Activated CD4-positive, alpha-beta T cell treated with anti-CD3 and anti-CD28 coated beads, Interleukin-2, amount 10 ng/mL, durations not matched to agents 7 days and 5 days (primary cell): ENCODE measurements at places on chromosomes 4 and X.

DNA sequence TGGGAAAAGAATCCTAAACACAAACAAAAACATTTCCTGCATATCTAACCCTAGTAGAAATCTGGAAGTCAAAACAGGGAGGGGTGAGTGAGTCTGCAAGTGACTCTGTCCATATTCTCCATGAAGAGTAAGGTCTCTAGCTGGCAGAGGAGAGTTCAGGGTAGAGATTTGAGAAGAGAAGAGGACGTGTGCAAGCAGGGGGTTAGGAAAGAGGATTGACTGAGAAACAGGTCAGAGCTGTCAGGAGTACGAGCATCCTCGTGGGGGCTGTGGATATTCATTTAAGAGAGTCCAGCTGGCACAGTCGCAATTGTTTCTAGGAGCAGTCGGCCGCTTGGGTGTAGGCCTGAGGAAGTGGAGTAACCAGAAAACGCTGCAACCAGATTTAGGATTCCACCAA lies 27.9 kb downstream of the PROM1 start:
- no peak for DNase-seq

GRCh38 chr4:174401471-174402130 lies 117.9 kb downstream of the CEP44 start:
- DNase-seq, result no peak

GRCh38 chrX:16957751-16958150 lies 11.3 kb downstream of the REPS2 start:
- no peak for DNase-seq

DNA sequence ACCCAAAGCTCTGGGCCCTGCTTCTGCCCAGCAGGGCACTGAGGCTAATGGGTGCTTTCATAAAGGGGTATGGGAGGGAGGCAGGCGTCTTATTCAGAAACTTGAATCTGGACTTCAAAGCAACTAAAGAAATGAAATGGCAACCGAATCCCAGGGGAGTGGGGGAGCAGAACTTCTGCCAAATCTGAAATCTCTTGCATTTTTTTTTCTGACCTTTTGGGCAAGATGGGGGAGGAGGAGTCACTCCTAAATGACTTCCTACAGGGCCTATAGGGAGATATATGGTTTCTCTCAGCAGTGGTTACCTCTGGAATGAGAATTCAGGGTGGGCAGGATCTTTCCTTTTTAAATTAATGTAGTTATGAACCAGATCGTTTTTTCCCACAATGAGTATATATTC lies 30.6 kb upstream of the KIAA1210 start:
- no peak for DNase-seq

DNA sequence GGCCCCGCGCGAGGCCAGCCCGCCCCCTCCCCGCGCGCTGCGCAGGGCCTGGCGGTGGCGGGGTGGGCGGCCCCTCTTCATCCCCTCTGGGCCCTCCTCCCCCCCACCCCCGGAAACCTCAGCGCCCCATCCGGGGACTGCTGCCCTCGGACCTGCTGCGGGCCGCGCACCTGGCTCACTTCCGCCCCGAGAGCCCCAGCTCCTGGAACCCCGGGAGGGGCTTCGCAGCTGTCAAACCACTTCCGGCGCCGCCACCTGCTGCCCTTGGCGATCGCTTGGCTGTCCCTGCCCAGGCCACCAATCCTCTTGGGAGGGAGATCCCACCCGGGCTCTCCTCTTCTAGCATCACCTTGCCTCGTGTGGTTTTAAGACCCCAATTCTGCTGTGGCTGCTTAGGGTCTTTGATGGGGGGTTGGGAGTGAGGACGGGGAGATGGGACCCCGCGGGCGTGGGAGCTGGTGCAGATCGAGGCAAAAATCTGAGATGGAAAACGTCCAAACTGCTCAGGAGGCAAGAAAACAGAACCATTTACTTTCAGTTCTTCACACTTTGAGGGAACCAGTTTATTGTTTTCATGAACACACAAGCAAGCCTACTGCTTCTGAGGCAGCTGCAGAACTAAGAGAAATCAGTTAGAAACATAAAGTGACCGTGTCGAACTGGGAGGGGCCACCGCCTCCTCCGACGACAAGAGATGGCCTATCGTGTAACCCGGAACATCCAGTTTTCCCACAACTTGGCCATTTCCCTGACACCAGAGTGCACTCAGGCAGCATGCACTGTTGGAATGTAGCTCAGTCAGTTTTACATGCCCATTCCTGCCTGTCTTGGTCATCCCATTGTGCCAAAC lies 754 bp downstream of the MTMR1 start:
- DNase-seq, result peak; percentile 80

GRCh38 chrX:81729269-81729777 lies 527.4 kb downstream of the SH3BGRL start:
- no peak for DNase-seq

- no peak for DNase-seq
Measured at GRCh38 chrX:118596390-118596789, 100.8 kb downstream of the DOCK11 start.

DNA sequence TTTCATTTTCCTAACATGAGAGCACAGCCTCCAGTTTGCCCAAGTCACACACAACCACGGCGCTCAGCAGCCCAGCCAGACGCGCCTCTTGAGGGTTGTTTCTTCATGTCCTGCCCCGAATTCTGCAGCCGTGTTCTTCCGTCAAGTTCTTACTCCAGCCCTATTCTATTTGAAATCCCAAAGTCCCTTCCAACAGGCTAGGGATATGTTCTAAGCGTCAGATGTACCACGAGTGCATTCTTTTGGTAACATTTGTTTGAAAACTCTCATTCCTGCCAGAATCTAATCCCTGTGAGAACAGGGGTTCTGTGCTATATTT lies 23.1 kb downstream of the ACSL1 start:
- DNase-seq, result no peak

GRCh38 chr4:20752641-20753040 lies 52.4 kb downstream of the PACRGL start:
- DNase-seq, result no peak

GRCh38 chr4:147950841-147951240 lies 219.0 kb downstream of the ARHGAP10 start:
- no peak for DNase-seq

DNA sequence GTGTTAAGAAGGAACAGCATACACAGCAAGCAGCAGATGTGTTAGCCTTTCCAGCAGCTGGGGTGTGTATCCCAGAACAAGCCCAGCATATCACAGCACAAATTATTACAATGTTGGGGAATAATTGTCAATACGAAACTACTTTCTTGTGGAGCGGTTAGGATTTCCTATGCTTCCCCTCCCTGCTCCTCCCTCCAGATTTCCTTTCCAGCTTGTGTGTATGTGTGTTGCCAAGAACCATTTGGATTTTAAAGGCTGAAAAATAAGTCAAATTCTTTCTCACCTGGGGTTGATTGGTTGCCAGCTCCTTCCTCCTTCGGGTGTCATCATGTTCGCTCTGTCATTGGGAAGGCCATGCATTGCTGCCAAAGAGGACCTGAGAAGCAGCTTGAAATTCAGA lies 178.2 kb upstream of the FRMPD4 start:
- no peak for DNase-seq

DNA sequence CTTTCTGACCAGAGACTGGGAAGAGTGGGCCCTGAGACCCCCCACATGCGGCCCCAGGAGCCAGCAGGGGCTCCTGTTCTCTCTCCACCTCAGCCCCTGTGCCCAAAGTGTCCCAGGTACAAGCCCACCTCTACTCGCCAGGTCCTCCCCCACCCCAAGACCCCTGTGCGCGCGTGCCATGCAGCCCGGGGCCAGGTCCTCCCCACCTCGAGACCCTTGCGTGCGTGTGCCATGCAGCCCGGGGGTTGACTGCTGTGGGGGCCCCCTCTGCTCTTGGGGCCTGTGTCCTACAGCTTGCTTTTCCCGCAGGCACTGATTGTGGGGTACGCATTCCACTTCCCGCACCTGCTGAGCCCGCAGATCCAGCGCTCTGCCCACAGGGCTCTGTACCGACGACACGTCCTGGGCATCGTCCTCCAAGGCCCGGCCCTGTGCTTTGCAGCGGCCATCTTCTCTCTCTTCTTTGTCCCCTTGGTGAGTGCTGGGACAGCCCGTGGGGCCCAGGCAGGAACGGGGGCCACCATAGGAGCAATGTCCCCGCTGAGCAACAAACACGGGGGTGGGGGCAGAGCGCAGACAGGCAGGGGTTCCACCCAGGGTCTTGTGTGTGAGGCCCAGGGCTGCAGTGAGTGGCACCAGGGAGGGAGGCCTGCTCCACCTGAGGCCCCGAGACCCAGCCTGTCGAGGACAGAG lies 20.3 kb downstream of the DGKQ start:
- no peak for DNase-seq

- no peak for DNase-seq
Measured at GRCh38 chr4:55765070-55765469, 54.5 kb upstream of the EXOC1L start.

GRCh38 chr4:186771624-186772023 lies 48.0 kb upstream of the FAT1 start:
- DNase-seq, result no peak

DNA sequence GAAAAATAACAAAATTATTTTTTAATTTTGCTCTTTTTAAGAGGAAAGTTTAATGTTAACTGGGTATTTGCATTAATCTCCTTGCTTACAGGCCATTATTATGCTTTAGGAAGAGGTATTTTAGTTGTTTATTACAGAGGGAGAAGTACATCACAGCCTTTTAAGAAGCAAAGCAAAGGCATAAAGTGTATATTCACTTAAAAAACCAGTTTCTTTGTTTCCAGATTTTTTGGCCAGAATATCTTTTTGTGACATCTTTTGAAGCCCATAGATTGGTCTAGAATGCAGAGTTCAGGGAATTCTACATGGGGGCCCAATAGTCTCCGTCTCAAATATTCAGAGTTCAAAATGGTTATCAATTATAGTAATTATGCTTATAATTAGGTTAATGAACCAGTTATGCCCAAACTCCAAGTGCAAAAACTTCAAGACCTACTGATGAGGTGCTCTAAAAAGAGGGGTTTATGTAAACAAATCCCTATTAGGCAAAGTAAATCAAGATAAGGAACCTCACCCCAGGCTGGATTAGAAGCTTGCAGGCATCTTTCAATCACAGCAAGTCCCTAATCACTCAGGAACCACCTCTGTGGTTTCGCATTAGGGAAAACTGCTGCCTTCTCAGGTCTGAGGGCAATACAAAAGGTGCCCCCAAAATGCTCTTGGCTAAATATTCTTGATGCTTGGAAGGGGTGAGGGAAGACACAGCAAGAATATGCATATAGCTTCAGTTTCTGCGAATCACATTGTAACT lies 1.4 kb downstream of the CXXC4 start:
- no peak for DNase-seq

- DNase-seq, result no peak
Measured at GRCh38 chr4:76590798-76591281, 155.8 kb downstream of the SHROOM3 start.

DNA sequence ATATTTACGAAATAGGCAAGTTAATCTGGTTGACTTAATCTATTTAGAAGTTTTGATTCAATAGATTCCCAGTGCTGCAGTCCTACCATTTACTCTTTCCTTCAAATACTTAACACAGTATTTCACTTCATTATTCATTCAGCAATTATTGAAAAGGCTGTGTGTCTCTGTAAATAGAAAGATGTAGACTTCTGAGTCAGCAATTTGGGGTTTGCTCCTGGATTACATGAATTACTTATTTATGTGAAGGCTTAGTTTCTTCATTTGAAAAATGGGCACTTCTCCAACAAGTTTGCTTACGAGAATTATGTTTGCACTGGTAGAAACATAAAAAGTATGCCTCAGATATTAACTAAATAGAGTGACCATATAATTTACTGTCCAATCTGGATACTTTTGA lies 17.4 kb downstream of the ADAM29 start:
- no peak for DNase-seq

GRCh38 chrX:95919605-95920004 lies 765.0 kb upstream of the DIAPH2 start:
- DNase-seq, result no peak

GRCh38 chr4:16217300-16218051 lies 8.8 kb downstream of the TAPT1 start:
- DNase-seq, result no peak

GRCh38 chr4:26207631-26208030 lies 113.2 kb upstream of the RBPJ start:
- no peak for DNase-seq

DNA sequence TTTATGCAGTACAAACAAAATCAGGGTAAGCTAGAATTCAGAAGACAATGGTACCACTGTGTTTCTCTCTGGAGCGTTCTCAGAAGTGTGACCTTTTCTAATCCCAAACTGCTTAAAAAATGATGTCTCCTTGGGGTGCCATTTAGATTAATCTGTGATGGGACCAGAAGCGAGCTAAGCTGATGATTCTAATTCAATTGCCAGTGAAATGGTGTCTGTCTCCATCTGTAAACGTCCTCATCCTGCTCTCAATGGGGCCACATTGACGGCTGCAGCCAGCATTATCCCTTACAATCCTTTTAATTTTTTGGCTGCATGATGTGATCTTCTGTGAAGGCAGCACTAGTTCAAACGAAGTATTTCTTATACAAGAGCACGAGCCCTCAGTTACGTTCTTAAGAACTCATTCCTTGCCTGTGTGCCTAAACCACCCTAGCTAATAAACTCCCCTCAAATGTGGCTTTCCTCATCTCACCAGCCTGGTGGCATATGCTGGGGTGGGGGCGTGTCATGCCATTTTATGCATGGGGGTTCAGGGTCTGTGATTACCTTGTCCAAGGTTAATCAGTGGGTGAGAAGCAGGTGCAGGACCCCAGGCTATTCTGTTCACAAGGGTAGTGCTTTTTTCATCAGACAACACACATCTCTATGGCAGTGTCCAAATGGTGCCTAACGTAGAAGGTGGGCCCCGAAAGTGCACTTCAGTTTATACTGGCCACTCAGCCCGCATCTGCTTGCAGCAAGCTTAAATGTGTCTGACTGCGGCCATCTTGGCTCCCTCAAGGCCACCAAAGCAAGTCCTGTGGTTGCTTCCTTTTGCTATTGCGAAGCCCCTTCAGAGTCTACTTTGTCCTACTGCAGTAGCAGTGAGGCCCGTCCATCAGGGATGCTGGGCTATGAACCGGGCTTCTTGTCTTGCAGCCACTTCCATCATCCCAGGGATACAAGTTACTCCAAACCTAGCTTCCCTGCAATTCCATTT lies 45.7 kb upstream of the SLC2A9 start:
- DNase-seq, result no peak

DNA sequence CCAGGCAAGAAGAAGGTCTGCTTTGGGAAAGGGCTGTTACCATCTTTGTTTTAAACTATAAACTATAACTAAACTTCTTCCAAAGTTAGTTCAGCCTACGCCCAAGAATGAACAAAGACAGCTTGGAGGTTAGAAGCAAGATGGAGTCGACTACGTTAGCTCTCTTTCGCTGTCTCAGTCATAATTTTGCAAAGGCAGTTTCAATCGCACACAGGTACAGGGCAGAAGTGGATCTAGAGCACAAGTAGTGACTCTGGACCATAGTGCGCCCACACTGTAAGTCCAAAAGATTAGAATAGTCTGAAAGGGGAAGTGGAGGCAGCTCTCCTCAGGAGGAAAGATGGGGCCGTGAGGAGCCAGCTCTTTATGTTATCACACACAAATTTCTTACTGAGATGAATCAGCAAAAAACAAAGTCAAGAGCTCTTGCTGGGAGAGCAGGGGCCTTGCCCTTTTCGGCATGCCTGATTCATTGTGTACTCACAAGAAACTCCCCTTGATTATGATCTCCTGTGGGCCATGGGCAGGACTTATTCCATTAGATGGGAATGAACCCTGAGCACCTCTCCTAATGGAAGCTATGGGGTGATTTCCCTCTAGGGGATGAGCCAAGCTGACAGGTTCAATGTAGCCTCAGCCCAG lies 58.6 kb downstream of the FUNDC1 start:
- no peak for DNase-seq

- DNase-seq, result no peak
Measured at GRCh38 chr4:16667464-16667863, 231.0 kb downstream of the LDB2 start.

GRCh38 chr4:13323921-13324320 lies 160.2 kb downstream of the RAB28 start:
- no peak for DNase-seq
